ENCODE measurements at places on chromosomes 6 and 20.

GRCh38 chr20:8074931-8075330 lies 55.4 kb upstream of the TMX4 start:
- no peak for DNase-seq

DNA sequence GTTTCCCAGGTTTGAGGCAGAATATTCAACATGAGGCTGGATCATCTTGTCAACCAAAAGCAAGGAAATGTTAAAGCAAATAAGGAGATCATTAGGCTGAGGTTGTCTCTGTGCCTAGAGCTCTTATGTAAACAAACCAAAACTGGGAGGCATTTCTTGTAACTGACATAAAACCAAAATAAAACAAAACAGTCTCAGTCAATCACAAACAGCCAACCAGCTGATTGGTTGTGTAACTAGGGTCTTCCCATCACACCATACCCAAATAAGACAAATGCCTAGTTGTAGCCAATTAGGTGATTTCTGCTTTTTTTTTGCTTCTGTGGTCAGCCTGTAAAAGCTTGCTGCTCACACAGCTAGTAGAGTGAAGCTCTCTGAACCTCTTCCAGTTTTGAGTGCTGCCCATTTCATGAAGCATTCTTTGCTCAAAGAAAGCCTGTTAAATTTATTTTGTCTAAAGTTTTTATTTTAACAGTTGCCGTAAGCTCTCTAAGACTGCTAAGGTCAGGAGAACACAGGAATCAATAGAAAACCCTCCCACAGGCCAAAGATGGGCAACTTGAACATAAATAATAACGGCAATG lies 8.9 kb upstream of the FITM2 start:
- DNase-seq: no peak

DNA sequence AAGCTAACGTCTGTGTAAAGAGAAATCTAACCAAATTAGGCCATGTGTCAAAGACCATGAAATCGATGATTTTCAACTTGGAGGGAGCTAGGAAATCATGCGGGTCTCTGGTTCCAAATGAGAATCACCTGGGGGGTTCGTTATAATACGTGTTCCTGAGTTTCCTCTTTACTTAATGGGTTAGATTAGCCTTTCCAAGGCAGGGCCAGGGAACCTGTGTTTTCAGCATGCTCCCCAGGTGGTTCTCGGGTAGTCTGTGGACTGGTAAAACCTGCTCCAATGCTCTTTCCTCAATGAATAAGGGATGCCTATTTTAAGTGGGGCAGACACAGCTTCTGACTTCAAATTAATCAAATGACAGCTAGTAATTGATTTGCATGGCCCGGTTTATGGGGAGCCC lies 965 bp upstream of the HLA-DOA start:
- DNase-seq: no peak

DNA sequence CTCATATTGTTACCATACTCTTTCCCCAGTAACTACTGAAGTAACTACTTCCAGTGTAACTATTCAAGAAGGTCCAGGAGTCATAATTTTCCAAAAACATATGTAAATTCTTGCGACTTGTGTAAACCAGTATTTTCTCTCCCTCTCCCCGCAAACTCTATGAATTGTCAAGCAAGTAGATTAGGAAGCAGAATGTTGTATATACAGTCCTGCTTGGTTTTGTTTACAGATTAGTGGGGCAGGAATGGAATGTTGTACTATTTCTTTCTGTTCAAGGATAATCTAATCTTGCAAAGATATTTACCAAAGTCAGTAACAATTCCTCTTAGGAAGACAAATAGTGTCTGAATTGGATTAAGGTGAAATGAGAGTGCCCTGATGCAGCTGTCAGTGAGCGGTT lies 234.9 kb upstream of the PLN start:
- no peak for DNase-seq

- DNase-seq: no peak
These were observed 23.8 kb upstream of the SMOC2 start for GRCh38 chr6:168417191-168417590.

DNA sequence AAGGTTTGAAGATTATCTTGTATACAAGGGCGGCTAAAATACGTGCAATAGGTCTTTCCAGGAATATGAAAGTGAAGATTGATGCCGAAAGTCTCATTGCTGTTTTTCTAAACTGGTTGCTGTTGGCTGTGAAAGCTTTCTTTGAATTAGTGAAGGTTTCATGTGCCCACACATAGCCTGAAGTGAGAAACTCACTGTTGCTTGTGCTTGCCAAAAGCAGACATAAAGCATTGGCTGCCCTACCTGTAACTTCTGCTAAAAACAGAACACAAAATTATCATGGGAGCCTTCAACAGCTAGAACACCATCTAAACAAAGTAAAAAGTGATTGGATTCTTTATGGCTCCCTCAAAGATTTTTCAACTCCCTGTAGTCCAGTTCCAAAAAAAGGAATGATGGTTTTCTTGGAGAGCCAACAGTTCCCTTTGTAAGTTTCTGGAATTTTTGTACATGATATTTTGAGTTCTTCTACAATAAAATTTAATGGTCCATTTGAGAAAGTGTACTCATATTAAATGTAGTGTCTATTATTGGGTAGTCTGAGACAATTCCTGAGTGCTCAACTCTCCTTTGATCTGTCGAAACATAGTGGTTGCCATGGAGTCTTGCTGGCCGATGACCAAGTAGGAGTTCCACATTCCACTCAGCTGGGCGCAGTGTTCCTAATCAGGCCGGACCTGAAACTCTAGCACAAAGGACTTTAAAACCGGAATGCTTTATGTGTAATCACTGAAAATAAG lies 68.5 kb downstream of the PLEKHG1 start:
- no peak for DNase-seq

DNA sequence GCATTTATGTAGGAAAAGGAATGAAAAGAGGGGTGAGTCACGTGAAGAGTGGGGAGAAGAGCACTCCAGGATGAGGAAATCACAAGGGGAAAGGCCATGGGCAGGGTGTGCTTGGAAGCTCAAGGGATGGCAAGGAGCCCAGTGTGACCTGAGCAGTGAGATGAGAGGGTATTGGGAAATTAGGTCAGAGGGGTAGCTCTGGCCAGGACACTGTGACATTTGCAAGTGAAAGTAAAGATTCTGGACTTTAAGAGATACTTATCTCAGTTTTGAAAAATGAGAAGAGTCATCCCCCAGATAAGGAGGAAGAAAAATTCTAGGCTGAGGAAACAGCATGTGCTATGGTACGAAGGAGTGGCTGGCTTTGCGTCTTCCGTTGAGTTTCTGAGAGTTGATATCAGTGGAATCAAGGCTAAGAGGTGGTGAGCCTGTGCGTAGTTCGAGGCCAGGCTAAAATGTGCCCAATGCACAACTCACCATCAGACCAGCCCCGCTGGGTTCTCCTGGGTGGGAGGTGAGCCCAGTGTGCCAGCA lies 79.9 kb downstream of the GCLC start:
- no peak for DNase-seq

GRCh38 chr6:24501914-24502313 lies 7.1 kb downstream of the ALDH5A1 start:
- DNase-seq: no peak

GRCh38 chr6:84835340-84835739 lies 70.9 kb upstream of the TBX18 start:
- DNase-seq: no peak

DNA sequence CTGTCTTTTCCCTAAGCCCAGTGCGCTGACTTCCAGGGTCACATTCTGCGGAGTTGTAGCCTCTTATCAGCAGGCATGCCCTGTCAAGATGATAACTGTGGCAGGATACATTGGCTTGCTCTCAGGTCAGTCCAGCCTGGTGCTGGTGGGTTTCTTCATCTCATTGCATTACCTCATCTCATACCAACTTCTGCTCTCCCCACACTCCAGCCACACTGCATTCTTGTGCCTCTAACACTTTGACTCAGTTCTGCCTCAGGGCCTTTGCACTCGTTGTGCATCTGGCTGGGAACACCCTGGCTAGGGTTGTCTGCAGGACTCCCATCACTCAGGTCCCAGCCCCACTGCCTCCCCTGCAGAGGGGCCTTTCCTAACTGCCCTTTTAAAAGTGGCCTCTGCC lies 110.3 kb upstream of the BACH2 start:
- no peak for DNase-seq

- no peak for DNase-seq
These were observed 5.7 kb upstream of the LAMP5 start for GRCh38 chr20:9508696-9509178.
